ENCODE measurements at places on chromosomes 12 and 14.
A peak's percentile ranks its signal among the peaks of the same experiment; 100 is the strongest.

- no peak for DNase-seq
Measured at GRCh38 chr14:100362311-100362927, 39.3 kb downstream of the SLC25A47 start.

DNA sequence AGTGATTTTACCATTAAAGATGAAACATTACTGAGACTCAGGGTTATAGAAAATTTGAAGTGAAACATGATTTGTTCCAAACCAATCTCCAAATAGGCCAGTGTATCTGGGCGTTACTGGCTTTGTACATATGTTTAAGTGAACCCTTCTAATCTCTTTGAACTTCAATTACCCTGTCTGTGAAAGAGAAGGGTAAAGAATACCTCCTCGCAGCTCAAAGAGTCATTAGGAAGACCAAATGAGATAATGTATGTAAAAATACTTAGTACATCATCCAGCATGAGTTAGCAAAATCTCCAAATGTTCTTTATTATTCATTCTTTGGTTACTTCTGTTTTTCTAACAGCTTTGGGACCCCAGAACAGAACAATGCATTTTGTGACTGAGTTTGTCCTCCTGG, at the start of gene OR11H6:
OR11H6 (plus strand) TSS at position 301 of the 400 bp plus-strand sequence; CDS start at position 301, 0 bp downstream.
- DNase-seq, result no peak

GRCh38 chr12:54017878-54018467, 9.2 kb downstream of the HOXC8 start:
- DNase-seq, result peak; percentile 45

DNA sequence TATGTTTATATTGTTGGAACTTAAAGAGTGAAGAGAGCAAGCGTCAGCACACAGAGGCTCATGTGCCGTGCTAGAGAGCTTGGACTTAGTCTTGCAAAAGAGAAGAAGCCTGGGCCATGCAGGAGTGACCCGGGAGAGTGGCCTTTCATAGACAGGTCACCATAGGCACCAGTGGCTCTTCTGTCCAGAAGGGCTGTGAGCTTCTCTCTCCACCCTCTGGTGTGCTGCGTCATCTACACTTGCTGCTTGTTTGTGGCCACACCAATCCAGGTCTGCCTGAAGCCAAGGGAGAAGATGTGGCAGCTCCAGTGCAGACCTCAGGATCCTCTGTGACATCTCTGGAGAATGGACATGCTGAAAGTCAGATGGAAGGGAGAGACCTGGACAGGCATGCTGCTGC, 74.4 kb downstream of the NTF3 start:
- DNase-seq, result no peak

GRCh38 chr14:79265366-79265946, 945.8 kb downstream of the DIO2 start:
- DNase-seq, result no peak

- DNase-seq, result no peak
Measured at GRCh38 chr12:19576506-19577280, 137.4 kb downstream of the AEBP2 start.

DNA sequence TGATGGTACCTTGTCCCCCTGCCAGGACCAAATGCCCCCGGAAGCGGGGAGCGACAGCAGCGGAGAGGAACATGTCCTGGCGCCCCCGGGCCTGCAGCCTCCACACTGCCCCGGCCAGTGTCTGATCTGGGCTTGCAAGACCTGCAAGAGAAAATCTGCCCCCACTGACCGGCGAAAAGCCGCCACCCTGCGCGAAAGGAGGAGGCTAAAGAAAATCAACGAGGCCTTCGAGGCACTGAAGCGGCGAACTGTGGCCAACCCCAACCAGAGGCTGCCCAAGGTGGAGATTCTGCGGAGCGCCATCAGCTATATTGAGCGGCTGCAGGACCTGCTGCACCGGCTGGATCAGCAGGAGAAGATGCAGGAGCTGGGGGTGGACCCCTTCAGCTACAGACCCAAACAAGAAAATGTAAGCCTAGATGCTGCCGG, 410 bp downstream of the MYF6 start:
- DNase-seq, result no peak

- DNase-seq, result no peak
Measured at GRCh38 chr12:64625243-64626077, 15.2 kb downstream of the RASSF3 start.

DNA sequence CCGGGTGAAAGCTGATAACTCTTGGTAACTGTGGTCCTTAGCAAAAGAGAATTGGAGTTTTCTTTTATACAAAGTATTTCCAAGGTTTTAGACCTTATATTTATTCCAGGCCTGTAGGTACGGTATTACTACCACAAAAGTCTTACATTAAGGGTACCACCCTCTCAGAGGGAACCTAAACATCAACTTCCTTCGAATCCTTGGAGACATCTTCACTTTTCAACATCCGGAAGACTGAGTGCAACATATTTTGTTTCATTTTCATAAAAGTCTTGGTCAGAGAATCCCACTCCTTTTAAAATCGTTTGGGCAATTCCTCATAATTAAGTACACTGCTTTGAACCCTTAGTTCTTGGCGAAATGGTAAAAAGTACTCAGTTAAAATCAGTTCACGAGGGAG, 1.2 kb downstream of the CNOT2 start:
- DNase-seq, result no peak

- DNase-seq, result no peak
Measured at GRCh38 chr12:104463368-104463767, 6.6 kb downstream of the CHST11 start.

GRCh38 chr14:21924479-21924878, 250.9 kb upstream of the OR4E1 start:
- peak; percentile 54 for DNase-seq

All from effector memory CD4-positive, alpha-beta T cell (primary cell).